HuH-7 (cell line): ENCODE measurements at places on chromosomes 11 and 22.

DNA sequence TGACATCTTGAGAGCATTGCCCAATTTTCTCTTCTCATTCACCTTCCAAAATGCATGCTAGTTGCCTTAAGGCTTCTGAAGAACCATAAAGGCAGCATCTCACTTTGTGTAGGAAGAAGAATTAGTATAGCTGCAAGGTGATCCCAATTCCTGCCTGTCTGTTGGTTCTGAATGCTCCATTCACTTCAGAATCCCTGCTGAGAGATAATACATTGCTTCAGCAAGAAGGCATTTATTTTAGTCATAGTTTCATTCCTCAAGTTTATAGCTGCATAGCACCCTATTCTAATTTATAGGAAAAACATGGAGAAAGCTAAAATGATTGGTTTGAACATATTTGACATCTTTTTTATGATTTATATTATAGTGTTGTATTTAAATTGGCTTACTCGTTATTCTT, 181.3 kb downstream of the METTL15 start:
- no peak for DNase-seq

- DNase-seq, result no peak
These were observed 5.6 kb downstream of the CLDN5 start for GRCh38 chr22:19518635-19519034.

- DNase-seq, result no peak
These were observed 21.6 kb upstream of the BBOX1 start for GRCh38 chr11:27018902-27019529.

DNA sequence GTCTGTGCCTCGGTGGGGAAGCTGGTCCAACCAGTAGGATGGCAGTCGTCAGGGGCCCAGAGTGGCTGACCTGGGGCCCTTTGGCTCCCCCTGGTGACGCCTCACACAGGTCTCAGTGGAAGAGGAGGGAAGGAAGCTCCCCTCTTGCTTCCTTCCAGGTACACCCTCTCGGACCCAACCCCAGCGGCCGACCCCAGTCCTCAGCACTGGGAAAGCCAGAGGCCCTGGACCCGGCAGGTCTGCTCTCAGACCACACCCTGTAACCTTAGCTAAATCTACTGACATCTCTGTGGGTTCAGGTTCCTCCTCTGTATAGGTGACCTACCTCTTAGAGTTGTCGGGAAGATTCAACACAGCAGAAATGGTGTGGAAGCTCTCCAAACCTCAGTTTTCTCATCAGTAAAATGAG, 3.4 kb upstream of the SCUBE1 start:
- DNase-seq, result peak; percentile 83

DNA sequence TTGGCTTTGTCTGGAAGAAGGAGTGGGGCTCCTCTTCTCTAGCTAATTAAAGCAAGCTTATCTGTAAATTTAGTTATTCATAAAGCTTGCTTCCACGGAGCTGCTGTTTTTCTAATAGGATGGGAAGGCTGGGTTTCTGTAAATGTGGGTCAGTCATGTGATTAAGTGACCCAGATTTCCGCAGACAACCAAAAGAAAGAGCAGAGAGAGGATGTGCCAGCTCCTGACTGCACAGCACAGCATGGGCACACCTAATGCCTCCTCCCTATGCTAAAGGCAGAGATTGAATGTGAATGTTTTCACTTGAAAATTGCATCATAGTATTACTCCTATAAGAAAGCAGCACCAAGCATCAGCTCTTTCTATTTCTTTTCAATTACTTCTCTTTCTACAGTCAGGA, 160.2 kb downstream of the FAT3 start:
- DNase-seq, result no peak

GRCh38 chr22:38299770-38300102, 17.5 kb downstream of the CSNK1E start:
- DNase-seq, result no peak
